ENCODE measurements at places on chromosomes 5 and 9.

DNA sequence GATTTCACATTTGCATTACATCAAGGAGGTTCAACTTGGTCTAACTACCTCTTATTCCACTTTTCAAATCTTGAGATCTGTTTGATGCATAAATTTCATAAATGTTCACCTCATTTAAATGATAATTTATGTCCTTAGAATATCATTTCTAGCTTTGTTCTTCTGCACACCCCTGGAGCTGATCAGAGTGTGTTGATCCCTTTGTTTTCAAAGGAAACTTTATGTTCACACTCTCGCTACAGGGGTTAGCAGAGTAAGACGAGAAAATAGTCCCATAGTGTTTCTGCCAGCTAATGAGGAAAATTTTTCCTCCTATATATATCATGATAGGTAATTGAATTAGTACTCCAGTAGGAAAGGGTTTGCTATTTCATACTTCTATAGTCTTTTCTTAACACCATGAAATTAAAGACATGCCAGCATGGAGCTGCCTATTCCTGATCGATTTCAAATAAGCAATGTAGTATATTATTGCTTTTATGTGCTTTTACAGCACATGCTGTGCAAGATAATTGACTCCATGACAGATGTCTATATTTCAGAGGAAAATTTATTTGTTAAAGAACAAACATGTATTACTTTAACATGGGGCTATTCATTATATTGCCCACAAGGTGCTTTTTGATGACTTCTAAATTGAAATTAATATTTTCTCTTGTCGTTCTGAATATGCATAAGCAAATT is 4.8 kb upstream of the PAM start:
- no peak for DNase-seq

- DNase-seq = no peak
Observed at GRCh38 chr5:132215329-132215728, 12.3 kb downstream of the P4HA2 start.

GRCh38 chr5:135393691-135394090 is 5.3 kb downstream of the MACROH2A1 start:
- no peak for DNase-seq

DNA sequence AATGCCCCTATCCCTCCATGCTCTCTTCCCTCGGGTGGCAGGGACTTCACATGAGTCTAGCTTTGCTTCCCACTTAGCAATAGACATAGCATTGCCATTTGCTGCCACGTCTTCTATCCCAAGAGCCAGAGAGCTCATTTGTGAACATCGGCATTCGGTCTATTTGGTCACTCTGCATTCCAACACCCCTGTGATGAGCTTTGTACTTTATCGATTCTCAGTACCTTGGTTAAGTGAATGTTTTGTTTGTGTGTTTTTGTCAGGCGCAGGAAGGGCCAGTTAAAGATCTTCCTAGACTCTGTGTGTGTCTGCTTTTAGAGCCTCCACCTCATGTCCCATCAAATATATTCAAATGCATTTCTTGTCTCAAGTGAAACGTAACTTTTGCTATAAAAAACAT is 141.7 kb downstream of the TARS1 start:
- no peak for DNase-seq

- DNase-seq = no peak
Observed at GRCh38 chr9:27945386-27945785, 372.1 kb upstream of the C9orf72 start.

DNA sequence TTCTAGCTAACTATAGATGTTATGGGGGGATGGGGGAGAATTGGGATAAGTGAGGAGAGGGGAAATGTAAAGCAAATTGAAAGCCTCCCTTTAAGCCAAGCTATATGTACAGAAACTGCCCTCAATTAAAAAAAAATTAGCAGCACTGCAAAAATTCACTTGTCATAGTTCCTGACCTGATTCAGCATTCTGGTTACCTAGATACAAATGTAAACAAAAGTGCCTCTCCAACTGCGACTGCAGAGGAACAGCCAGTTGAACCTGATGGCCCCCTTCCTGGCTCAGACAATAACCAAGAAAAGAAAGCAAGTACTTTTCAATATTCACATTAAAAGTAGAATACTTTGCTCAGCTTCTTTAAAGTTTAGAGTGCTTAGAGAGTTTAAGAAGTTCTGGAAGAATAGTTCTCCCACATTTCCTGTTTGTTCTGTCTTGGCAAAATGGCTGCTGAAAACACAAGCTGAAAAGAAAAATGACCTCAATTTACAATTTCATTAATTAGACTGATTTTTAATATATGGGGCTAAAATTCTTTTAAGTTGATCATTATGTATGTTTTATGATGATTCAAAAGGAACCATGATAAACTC is 1.5 kb downstream of the FAM81B start:
- DNase-seq = no peak
